Heart right ventricle (tissue), 16 donors: ENCODE measurements at places on chromosomes 13 and 19. TPM values are rescaled to one million over a fixed set of nuclear protein-coding genes. Genes with fewer than 3 reads are reported as not detected.

- H3K27me3 ChIP-seq = no peaks in the 10 kb centered on the region
- H3K4me1 ChIP-seq = peaks cover 6% of the 10 kb centered on the region
- no peak overlapping the region for H3K4me3 ChIP-seq
- peaks cover 32% of the 10 kb centered on the region for H3K36me3 ChIP-seq
- DNase-seq = peak; percentile 52
Measured at GRCh38 chr19:48999481-49000325, 6.0 kb downstream of the RUVBL2 start.

DNA sequence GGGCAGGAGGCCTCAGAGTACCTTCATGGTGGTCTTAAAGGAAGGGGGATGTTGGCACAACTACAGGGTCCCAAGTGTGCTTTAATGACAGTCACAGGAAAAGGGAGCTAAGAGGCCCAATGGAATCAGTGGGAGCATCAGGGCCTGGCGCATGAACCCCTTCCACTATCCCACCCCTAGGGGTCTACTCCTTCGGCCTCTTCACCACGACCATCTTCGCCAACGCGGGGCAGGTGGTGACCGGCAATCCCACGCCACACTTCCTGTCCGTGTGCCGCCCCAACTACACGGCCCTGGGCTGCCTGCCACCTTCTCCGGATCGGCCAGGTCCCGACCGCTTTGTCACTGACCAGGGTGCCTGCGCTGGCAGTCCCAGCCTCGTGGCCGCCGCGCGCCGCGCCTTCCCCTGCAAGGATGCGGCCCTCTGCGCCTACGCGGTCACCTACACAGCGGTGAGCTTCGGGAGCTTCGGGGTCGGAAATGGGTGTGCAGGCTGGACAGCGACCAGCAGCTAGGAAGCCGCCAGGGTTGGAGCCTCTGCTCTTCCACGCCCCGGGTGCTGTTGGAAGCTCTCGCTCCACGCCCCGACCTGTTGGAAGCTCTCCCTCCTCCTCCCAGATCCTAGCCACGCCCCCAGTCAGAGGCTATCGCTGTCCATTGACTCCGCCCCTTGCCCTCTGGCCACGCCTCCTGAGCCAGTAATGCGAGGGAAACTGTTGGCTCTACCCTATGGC is 6.0 kb downstream of the PLPPR2 start:
- H3K4me1 ChIP-seq = no peaks in the 10 kb centered on the region
- H3K27ac ChIP-seq = no peak overlapping the region
- peaks cover 71% of the 10 kb centered on the region for H3K36me3 ChIP-seq
- no peak overlapping the region for H3K4me3 ChIP-seq
- DNase-seq = no peak

Gene FFAR1
- total RNA-seq = not detected

Gene PRR36
- total RNA-seq = not detected

DNA sequence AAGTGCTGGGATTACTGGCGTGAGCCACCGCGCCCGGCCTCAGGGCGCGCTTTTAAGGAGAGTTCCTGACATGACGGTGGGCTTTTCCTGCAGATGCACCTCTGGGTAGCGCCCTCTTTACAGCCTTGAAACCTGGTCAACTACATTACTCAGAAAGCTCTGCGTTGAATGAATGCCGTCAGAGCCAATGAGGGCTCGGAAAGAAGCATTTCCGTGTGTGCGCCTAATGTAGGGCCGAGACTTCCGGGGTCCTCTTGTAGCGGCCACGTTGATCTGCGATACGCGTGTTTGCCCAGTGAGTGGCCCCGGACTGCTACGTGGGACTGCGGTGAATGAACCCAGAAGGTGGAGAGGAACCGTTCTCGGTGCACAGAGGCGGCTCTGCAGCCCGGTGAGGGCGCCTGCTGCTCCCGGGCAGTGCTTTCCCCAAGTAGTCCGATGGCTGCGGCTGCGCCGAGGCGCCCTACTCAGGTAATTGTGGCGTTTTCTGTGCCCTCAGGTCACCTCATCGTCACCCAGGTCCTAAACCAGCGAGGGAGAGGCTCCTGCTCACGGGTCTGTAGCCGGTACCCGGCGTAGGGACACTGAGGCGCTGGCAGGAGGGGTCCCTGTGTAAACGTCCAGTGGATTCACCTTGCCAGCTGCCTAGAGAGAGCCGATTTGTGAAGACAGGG is 4.9 kb upstream of the ZNF552 start:
- H3K36me3 ChIP-seq = no peaks in the 10 kb centered on the region
- no peaks in the 10 kb centered on the region for H3K27me3 ChIP-seq
- H3K27ac ChIP-seq = peak overlapping the region; percentile 59
- H3K4me3 ChIP-seq = peak overlapping the region; percentile 62
- peak; percentile 90 for DNase-seq
- peaks cover 52% of the 10 kb centered on the region for H3K4me1 ChIP-seq

- H3K4me1 ChIP-seq = no peaks in the 10 kb centered on the region
- H3K4me3 ChIP-seq = no peak overlapping the region
- H3K36me3 ChIP-seq = no peaks in the 10 kb centered on the region
- DNase-seq = no peak
Measured at GRCh38 chr13:96500953-96501352, 411.0 kb downstream of the HS6ST3 start.

- H3K36me3 ChIP-seq = no peaks in the 10 kb centered on the region
- no peak overlapping the region for H3K27ac ChIP-seq
- H3K27me3 ChIP-seq = no peaks in the 10 kb centered on the region
- DNase-seq = no peak
- H3K4me3 ChIP-seq = no peak overlapping the region
Measured at GRCh38 chr13:58687148-58687547, 1055.6 kb downstream of the PCDH17 start.

- H3K4me3 ChIP-seq = peak within 1 kb of the TSS; percentile 44
- peaks cover 31% of the 10 kb centered on the region for H3K36me3 ChIP-seq
- DNase-seq = no peak
- H3K27me3 ChIP-seq = no peaks in the 10 kb centered on the region
- no peak within 1 kb of the TSS for H3K27ac ChIP-seq
- peaks cover 7% of the 10 kb centered on the region for H3K4me1 ChIP-seq
Measured at GRCh38 chr19:543910-544608, at the start of gene GZMM. TSS of gene GZMM (plus strand) at chr19:544053. CDS start at chr19:544072, 19 bp downstream.

Gene ATP4B
- not detected for total RNA-seq

Gene ANO8
- total RNA-seq = 6.2 TPM

Gene ANKRD24
- 0.12 TPM for total RNA-seq

DNA sequence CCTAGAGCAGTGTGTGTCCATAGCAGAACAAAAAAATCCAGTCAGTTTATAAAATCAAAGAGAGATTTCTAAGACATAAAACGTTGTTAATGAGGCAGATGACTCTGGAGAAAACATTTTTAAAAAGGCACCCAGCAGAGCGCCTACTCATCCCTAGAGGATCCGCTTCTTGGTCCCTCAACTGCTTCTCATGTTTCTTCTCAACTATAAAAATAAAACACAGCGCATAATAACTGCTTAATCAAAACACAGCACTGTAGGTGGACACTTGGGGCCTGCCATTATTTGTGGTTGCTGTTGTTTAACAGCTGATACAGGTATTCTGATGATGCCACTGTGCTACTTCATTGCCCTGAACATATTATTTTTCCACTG is 347.9 kb downstream of the FGF9 start:
- H3K27me3 ChIP-seq = no peaks in the 10 kb centered on the region
- DNase-seq = no peak
- no peak overlapping the region for H3K27ac ChIP-seq
- no peak overlapping the region for H3K4me3 ChIP-seq
- no peaks in the 10 kb centered on the region for H3K4me1 ChIP-seq

DNA sequence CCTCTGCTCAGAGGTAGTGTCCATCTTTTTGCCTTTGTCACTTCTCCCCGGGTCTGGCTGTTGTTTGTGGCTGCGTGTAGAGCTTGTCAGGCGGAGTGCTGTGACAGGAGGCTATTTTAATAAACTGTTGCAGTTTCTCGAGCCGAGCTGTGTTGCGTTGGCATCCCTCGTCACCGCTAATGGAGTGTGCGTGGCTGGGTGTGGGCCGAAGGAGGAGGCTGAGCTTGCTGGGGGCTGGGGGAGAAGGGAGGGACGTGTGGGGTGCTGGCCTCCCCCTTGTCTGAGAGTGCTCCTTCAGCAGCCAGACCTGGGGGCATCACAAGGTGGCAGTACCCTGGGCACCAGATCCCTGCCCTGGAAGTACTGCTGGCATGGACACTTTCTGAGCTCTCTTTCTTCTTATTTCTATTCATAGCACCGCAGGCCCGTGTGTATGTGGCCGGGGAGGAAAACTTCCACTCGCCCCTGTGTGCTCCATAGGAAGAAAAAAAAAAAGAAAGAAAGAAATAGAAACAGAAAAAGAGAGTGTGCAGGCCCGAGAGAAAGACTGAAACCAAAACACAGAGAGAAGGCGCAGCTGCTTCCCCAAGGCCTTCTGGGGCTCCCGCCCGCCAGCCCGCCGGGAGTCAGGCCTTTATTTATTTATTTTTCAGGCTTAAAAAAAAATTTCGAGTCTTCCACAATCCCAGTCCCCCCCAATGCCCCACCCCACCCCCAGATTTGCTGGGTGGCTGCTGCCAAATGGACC is 27.0 kb downstream of the NFIX start:
- H3K36me3 ChIP-seq = peaks cover 13% of the 10 kb centered on the region
- peak; percentile 60 for DNase-seq
- peak overlapping the region; percentile 44 for H3K4me3 ChIP-seq

GRCh38 chr13:22812793-22813192 is 368.0 kb upstream of the SGCG start:
- no peaks in the 10 kb centered on the region for H3K36me3 ChIP-seq
- H3K4me3 ChIP-seq = no peak overlapping the region
- H3K4me1 ChIP-seq = peaks cover 13% of the 10 kb centered on the region
- H3K27ac ChIP-seq = no peak overlapping the region
- no peaks in the 10 kb centered on the region for H3K27me3 ChIP-seq
- DNase-seq = no peak

DNA sequence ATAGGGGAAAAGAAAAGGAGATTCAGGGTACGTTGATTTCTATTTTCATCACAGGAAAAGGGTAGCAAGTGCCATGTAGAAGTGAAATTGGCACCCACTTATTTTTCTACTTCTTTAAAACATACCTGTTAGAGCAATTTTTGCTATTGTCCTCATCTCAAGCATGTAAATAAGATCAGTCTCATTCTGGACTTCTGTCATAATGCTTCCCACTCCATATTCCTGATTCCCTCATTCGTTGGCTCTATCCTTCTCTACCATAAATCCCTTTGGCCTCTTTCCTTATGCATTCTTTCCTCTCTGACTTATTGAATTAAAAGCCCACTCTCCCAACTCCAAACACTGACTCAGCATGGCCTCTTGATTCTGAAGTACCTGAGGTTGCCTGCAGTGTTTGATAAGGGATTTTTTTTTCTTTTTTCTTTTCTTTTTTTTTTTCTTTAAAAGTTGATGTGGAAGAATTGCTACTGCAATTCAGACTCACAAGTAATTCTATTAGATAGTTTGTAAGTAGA is 465.7 kb downstream of the SLITRK6 start:
- H3K4me3 ChIP-seq = no peak overlapping the region
- DNase-seq = no peak
- no peaks in the 10 kb centered on the region for H3K27me3 ChIP-seq
- H3K4me1 ChIP-seq = no peaks in the 10 kb centered on the region
- no peak overlapping the region for H3K27ac ChIP-seq

GRCh38 chr19:40756502-40757110 is 5.6 kb downstream of the SNRPA start:
- peaks cover 8% of the 10 kb centered on the region for H3K36me3 ChIP-seq
- no peak overlapping the region for H3K4me3 ChIP-seq
- no peak for DNase-seq
- H3K27me3 ChIP-seq = no peaks in the 10 kb centered on the region
- no peak overlapping the region for H3K27ac ChIP-seq

Gene PRODH2
- not detected for total RNA-seq

Gene CD70
- not detected for total RNA-seq

DNA sequence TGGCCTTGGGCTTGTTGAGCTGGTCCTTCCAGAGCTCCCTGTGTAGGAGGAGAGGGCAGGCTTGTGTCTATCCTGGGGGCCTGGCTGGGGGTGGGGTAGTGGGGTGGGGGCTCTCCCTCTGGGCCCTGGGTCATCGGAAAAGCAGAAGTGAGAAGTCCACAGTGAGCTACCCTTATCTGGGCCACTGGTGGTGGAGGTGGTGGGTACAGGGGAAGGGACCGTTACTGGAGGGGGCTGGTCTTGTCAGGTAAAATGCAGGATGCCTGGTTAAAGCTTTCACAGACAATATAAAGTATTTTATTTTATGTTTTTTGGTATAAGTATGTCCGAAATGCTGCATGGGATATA is 342 bp upstream of the SIGLEC10 start:
- no peak overlapping the region for H3K4me3 ChIP-seq
- no peak for DNase-seq
- no peaks in the 10 kb centered on the region for H3K4me1 ChIP-seq
- no peak overlapping the region for H3K27ac ChIP-seq
- H3K27me3 ChIP-seq = peaks cover 22% of the 10 kb centered on the region

DNA sequence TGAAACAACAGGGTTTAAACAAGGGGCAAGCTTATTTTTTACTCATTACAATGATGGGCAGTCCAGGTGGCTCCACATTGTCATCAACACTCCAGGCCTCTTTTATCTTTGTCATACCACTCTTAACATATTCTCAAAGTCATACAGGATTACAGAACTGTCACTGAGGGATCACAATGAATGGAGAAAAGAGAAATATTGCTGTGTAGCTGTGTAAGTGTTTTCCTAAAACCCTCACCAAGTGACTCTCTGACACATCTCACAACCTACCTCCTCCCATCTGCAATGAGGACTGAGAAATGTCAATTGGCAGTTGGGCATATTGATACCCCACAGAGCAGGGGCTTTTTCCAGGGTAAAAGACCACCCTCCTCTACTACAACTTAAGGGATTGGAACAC is 562.1 kb downstream of the TBC1D4 start:
- no peaks in the 10 kb centered on the region for H3K36me3 ChIP-seq
- DNase-seq = no peak
- no peaks in the 10 kb centered on the region for H3K27me3 ChIP-seq
- H3K27ac ChIP-seq = no peak overlapping the region

Gene DMPK
- 285 TPM for total RNA-seq

- peaks cover 92% of the 10 kb centered on the region for H3K36me3 ChIP-seq
- no peak overlapping the region for H3K4me3 ChIP-seq
- H3K4me1 ChIP-seq = no peaks in the 10 kb centered on the region
- DNase-seq = no peak
- H3K27me3 ChIP-seq = no peaks in the 10 kb centered on the region
Measured at GRCh38 chr13:111304041-111304544, 16.3 kb upstream of the TEX29 start.

DNA sequence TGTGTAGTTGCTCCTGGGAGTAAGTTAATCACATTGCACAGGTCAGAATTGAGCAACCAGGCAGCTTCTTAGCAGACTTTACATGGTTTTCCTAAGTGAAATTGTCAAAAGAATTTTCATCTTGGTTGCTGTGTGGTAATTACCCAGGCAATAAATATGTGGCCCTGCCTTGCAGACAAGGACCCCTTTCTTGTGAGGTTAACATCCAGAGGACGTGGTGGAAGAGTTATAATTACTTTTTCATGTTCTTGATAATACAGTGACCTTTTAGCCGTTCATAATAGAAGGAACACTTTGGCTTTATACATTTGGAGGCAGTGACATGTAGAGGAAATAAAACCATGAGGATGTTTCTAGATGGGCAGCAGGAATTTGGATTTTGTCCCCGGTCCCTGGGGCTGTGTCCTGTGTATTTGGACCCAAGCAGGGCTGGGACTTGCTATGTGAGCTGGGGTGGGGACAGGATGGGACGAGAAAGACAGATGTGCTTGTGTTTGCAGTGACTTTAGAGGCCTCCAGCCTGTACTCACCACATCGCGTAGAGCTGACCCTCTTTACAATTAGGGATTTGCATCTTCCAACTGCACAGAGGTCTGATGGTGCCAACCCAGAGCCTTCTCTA is 156.2 kb downstream of the STK24 start:
- peaks cover 72% of the 10 kb centered on the region for H3K36me3 ChIP-seq
- no peak overlapping the region for H3K4me3 ChIP-seq
- DNase-seq = no peak
- H3K27me3 ChIP-seq = no peaks in the 10 kb centered on the region
- H3K27ac ChIP-seq = no peak overlapping the region

Gene FAM124A
- total RNA-seq = 6.0 TPM

Gene CATSPERD
- not detected for total RNA-seq

Gene DLEU7
- total RNA-seq = not detected

Gene SIRT2
- 103 TPM for total RNA-seq
